ENCODE measurements at places on chromosomes 16 and 17.

DNA sequence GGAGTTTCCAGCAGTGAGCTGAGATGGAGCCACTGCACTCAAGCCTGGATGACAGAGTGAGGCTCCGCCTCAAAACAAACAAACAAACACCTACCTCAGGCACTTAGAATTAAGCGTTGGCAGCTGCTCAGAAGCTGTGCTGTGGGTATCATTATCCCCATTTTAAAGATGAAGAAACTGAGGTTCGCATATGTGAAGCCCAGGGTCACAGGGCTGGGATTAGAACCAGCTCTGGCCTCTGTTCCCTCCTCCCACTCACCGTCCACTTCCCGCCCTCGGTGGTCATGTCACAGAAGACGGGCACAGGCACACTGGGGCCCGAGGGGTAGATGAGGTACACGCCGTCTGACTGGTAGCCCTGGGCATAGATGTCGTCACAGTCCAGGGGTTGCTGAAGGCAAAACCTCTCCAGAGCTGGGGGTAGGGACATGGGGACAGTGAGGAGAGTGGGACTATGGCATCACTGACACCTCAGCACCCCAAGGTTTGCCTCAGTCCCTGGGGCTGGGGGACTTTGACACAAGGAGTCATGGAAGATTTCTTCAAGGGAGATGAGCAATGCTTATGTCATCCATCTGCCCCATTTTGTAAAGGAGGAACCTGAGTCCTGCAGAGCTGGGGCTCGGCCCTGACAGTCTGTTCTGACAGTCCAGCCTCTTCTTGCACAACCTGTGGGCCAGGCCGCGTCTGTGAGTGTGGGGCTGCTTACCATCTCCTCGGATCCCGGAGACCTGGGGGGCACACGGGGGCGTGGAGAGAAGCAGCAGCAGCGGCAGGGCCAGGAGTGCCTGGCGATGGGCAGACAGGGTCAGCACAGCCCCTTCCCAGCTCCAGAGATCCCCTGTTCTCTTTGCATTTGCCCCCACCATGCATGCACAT, 700 bp downstream of the MFAP4 start:
- no peak for DNase-seq

DNA sequence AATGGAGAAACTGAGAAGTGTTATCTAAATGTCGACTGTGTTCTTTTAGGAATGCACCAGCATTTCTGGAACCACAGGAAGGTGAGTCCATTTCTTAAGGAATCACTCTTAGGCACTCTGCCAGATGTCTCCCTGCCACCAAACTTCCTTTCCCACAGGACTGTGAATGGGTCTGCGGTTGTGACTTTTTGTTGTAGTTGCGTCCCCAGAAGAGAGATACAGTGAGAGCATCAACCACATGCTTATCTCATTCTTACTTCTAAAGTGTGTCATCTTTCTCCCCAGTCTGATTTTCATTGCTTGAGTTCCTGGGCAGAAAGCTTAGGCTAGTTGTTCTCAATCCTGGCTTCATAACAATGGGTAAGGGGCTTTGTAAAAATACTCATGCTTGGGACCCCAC, 13.4 kb downstream of the ITPRIPL2 start:
- DNase-seq: no peak

DNA sequence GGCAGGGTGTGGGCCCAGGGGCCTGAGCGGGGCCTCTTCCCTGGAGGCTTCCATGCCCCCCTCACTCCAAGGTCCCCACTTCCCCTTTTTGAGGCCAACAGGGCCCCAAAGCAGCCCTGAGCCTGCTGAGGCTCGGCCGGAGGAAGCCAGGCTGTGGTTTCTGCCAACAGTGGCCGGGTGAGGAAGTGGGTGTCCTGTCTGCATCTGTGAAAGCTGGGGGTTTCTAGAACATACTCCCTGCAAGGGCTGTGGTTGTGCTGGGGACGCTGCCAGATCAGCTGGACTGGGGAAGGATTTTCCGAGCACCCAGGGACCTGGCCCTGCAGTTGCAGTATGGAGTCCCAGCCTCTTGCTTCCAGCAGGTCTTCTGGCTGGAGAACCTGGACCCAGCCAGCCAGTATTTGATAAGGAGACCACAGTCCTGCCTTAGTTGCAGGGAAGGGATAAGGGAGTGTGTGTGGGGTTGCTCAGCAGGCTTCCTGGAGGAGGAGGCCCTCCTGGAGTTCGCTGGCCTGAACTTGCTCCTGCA, 15.7 kb downstream of the ADCY7 start:
- DNase-seq: no peak

DNA sequence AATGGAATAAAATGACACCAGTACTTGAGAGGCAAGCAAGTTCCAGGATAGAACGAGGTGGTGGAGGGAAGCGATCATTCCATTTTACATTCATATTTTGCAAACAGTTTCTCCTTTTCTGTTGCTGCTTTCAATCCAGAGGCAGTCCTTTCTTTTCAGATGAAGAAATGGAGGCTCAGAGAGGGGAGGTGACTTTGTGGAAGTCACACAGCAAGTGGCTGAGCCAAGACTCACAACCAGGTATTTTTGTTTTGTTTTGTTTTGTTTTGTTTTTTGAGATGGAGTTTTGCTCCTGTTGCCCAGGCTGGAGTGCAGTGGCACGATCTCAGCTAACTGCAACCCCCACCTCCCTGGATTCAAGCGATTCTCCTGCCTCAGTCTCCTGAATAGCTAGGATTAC, 29.3 kb downstream of the GPR142 start:
- no peak for DNase-seq

GRCh38 chr16:11356573-11357331, 11.5 kb downstream of the RMI2 start:
- DNase-seq: peak; percentile 36

GRCh38 chr16:29012913-29013553, 28.2 kb downstream of the LAT start:
- no peak for DNase-seq

DNA sequence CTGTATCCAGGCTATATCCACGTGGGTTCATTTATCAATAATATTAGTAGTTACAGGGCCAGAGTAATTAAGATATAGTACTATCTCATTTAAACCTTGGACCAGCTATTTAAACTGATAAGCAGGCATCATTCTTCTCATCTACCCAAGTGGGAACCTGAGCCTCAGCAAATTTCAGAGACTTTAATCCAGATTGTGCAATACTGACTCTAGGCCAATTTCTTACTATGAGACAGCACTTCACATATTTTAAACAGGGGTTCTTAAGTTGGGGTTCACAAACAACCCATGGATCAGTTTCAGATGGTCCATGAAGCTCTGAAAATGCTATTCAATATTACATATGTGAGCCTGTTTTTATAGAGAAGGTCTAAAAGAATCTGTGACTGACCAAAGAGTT, 302.7 kb upstream of the PSMD7 start:
- no peak for DNase-seq

DNA sequence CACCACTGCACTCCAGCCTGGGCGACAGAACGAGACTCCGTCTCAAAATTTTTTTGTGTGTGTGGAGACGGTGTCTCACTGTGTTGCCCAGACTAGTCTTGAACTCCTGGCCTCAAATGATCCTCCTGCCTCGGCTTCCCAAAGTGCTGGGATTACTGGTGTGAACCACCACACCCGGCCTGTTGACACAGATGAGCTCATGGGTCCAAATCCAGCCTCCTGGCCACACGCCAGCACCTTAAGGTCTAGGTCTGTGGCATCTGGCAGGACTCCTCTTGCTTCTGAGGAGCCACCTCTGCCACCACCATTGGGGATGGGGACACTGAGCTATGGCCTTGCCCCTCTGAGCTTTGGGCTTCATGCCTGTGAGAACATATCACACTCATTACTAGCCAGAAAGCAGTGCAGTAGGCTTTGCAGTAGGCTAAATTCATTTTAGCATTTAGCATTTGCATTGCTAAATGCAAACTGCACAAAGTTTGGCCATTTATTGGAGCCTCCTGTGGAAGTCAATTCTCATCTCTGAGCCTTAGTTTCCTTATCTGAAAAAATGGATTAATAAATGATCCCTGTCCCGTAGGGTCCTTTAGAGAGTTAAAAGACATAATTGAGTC, 5.5 kb upstream of the CDIPT start:
- DNase-seq: no peak

Data from NCI-H2227 treated with DMSO at 0.1 percent for 48 hours (cell line).